ENCODE measurements at places on chromosomes 3 and 15.

- peak; percentile 88 for DNase-seq
These were observed at the start of gene SLC25A38 for GRCh38 chr3:39383045-39383880. SLC25A38 (plus strand) TSS chr3:39383370; CDS start chr3:39383725, 355 bp downstream.

GRCh38 chr3:98705212-98705611 is 57.9 kb upstream of the ST3GAL6 start:
- no peak for DNase-seq

- no peak for DNase-seq
These were observed 8.0 kb upstream of the AP2M1 start for GRCh38 chr3:184166671-184167070.

- DNase-seq, result no peak
These were observed 48.8 kb downstream of the BLM start for GRCh38 chr15:90765966-90766365.

- no peak for DNase-seq
These were observed 30.5 kb downstream of the DNASE1L3 start for GRCh38 chr3:58180099-58180880.

- no peak for DNase-seq
These were observed 267.7 kb upstream of the BCHE start for GRCh38 chr3:166104938-166105337.

DNA sequence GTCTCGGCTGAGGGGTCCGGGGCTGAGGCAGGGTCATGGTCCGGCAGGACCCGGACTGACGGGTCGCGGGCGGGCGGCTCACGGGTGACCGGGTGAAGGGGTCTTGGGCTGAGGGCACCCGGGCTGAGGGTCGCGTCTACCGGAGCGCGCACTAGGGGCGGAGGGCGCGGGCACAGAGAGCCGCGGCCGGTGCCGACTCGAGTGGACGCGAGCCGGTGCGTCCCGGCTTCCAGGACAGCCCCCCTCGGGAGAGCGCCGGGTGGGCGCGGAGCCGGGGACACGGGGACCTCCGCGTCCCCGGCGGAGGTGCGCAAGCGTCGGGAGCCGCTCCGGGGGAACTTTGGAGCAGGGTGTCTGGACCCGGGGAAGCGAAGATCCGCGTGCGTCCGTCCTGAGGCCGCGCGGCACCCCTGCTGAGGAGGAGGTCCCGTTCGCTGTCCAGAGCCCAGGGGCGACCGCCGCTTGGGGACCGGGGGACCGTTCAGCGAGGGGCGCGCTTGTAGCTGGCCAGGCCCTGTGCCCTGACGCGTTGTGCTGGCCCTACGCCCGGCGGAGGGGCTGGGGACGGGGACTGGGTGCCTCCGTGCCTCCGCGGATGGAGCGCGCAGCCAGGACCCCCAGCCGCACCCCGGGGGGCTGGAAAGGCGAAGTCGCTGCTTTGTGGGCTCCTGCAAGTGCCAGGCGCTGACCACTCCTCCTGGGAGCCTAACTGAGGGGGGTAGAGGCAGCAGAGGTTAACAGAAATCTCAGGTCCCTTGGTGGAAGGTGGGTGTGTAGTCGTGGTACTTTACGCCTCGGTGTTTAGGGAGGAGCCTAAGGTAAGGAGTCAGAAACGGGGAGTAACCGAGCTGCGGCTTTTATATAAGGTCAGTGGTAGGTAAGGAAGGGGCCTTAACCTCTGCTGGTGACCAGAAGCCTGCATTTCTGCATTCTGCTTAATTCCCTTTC is at the start of gene PPARG:
PPARG (plus strand) TSS at position 889 of the 948 bp plus-strand sequence. CDS start 90,642 bp downstream, outside the sequence.
- DNase-seq, result no peak

DNA sequence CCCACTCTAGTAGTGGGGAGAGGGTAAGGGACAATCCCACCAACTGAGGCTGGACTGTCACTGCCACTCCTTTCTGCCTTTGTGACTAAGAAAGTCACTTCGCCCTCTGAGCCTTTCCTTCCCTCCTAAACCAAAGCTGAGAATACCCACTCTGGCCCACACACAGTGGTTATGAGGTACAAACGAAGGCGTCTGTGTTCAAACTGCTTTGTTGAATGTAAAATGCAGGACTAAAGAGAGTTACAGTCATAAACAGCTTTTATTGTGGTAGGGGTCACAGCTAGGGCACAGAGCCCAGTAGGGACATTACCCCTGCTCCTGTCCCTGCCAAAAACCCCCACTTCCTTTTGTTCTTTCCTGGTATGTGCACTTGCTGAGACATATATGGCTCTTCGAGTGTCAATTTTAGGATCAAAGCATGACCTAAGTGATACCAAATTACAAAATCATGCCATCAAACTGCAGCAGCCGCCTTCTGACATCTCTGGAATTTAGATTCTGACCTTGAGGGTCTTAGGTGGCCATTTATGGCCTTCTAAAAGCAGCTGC is 45.1 kb downstream of the CTDSPL start:
- DNase-seq, result no peak

GRCh38 chr3:156102267-156102931 is 18.0 kb upstream of the KCNAB1 start:
- DNase-seq, result no peak

- no peak for DNase-seq
These were observed 39.1 kb downstream of the PAK2 start for GRCh38 chr3:196778755-196779154.

GRCh38 chr3:99520513-99520912 is 117.9 kb upstream of the COL8A1 start:
- DNase-seq, result no peak

GRCh38 chr3:106305127-106305526 is 436.3 kb upstream of the CBLB start:
- DNase-seq, result no peak

GRCh38 chr3:23129117-23129516 is 74.0 kb upstream of the UBE2E2 start:
- no peak for DNase-seq

- DNase-seq, result peak; percentile 77
These were observed 513 bp downstream of the CLASP2 start for GRCh38 chr3:33717616-33717865.

Data from CD8-positive, alpha-beta T cell (primary cell).